ENCODE measurements at places on chromosomes 16 and 17.

DNA sequence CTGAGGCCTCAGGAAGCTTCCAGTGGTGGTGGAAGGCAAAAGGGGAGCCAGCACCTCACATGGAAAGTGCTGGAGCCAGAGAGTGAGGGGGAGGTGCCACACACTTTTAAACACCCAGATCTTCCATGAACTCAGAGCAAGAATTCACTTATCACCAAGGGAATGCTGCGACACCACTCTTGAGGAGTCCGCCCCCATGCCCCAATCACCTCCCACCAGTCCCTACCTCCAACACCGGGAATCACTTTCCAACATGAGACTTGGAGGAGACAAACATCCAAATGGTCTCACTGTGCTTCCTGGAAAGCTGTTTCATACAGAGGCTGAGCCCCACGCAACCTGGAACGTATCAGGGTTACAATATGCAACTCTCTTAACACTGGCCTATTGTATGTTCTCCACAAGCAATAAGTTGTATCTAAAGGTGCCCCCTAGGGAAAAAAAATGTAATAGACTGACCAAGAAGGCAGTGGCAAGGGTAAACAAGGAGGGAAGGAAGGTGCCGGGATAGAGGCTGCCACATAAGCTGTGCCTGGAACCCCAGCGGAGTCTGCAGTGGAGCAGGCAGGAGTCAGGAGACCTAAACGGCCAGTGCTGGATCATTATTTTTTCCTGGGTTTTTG, 106.7 kb upstream of the FOXF1 start:
- no peak for DNase-seq

DNA sequence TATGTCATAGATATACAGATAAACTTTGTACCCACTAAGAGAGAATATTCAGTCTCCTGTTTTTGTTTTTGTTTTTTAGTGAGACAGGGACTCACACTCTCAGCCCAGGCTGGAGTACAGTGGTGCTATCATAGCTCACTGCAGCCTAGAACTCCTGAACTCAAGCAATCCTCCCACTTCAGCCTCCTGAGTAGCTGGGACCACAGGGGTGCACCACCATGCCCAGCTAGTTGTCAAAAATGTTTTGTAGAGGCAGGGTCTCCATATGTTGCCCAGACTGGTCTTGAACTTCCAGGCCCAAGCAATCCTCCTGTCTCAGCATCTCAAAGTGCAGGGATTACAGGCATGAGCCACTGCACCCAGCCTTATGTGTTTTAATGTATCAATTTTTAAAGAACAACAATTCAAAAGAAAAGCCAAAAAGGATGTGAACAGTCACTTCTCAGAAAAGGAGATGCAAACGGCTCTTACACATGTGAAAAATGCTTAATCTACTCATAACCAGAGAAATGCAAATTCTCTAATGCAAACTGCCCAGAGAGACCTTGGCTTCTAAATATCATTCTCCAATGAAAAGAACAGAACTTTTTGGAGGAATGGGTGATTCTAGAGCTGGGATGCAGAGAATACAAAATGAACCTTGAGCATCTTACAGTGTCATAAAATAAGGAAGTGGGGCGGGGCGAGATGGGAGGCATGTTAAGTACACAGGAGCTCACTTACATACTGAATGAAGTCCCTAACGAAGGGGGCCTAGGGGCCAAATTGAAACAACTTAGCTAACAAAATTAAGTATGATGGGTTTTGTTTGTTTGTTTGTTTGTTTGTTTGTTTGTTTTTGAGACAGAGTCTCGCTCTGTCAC, 7.3 kb upstream of the CMTM3 start:
- DNase-seq = no peak

DNA sequence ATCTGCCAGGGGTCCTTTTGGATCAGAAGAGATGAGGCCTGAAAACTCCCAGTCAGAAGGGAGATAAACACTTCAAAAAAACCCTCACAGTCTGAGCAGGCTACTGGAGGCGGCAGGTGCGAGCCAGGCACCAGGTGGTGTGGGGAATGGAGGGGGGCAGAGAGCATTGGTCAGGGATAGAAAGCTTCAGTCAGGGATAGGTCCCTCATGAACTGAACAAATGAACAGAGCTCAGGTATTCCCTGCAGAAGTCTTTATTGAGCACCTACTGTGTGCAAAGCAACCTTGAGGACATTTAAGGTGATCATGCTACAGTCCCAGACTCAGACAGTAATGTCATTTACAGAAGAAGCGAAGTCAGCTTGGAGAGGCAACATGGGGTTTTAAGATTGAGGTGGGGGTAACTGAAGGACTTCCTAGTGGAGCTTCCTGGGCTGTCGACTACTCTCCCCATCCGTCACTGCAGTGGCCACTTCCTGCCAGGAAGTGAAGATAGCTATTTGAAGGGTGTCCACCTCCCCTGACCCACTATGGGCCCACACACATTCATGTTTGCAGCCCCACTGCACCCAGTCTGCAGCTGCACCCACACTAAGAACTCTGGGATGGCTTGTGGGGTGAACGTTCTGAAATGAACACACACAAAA, 3.2 kb downstream of the KIFC3 start:
- no peak for DNase-seq

GRCh38 chr16:23689442-23690187, 10.9 kb downstream of the PLK1 start:
- no peak for DNase-seq

GRCh38 chr16:13829697-13830299, 90.2 kb upstream of the ERCC4 start:
- DNase-seq = no peak

DNA sequence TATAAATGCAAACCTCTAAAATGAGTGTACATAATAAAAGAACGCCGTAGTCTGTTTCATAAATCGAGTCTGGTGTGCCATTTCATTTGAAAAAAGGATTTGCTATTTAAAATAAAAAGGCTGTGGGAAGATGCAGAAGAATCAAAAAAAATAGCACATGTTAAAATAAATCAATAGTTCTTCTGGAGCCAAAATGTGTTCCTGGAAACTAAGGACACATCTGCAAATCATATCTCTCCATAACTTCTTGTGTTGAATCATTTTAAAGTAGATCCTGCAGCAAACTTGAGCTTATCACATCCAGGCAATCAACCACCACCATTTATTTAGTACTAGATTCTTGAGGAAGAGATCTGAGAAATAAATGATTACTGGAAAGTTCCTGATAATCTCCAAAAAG, 29.0 kb downstream of the XPO6 start:
- DNase-seq = no peak

GRCh38 chr17:48555258-48556228, 10.6 kb upstream of the HOXB2 start:
- DNase-seq = no peak

- DNase-seq = peak; percentile 30
Measured at GRCh38 chr17:79942591-79943346, 92.9 kb downstream of the TBC1D16 start.

DNA sequence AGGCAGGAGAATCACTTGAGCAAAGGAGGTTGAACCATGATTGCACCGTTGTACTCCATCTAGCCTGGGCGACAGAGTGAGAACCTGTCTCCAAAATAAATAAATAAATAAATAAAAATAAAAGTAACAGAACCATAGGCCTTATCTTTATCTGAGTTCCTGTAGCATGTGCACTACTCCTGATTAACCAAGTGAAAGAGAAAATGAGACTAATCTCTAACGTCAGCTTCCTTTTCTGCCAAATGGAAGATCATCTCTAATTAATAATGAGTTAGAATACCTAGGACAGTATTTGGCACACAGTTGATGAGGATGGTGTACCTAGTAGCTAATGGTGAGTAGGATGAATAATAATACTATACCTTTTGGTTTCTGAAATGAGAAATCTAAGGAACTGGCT, 520.4 kb downstream of the WWOX start:
- DNase-seq = no peak

DNA sequence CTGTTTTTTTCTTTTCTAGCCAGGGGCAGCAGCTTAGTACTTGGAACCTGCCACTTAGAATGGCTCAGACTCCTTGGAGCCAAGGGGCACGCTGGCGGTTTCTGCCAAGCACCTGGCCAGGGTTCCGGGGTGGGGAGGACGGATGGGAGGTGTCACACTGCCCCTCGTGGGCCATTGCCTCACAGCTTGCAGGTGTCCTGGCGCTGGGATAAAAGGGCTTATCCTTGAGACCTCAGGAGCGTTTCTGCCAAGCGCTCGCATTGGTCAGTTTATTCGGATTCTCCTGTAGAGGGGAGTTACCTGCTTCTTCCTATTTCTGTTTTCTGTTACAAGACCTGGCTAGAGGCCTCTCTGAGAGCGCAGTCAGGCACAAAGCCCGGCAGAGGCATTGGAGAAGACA, 234.6 kb downstream of the MSI2 start:
- no peak for DNase-seq

DNA sequence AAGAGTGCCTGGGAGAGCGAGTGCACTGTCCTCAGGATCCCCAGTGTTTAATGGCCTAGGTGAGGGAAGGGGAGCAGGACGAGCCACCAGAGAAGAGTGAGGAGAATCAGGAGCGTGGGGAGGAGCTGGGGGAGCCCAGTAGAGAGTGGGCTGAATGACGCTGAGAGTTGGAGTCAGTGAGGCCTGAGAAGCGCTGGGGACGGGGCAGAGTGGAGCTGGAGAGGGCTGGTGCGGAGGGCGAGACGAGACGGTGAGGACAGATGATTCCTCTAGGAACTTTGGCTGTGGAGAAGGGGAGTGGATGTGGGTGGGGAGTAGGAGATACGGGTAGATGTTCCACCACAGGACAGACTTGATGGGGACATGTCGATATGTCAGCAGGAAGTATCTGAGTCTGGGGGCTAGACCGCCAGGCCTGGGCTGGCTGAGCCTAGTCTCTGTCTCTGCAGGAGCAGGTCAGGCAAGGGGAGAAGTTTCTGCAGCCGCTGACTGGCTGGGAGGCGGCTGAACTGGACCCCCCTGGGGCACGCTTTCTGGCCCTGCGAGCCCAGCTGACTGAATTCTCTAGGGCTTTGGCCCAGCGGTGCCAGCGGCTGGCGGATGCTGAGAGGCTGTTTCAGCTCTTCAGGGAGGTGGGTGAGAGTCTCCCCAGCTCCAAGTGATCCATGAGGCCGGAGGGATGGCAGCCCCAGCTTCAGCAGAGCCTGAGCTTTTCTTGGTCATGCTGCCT, 4.7 kb downstream of the PLEKHG4 start:
- no peak for DNase-seq

DNA sequence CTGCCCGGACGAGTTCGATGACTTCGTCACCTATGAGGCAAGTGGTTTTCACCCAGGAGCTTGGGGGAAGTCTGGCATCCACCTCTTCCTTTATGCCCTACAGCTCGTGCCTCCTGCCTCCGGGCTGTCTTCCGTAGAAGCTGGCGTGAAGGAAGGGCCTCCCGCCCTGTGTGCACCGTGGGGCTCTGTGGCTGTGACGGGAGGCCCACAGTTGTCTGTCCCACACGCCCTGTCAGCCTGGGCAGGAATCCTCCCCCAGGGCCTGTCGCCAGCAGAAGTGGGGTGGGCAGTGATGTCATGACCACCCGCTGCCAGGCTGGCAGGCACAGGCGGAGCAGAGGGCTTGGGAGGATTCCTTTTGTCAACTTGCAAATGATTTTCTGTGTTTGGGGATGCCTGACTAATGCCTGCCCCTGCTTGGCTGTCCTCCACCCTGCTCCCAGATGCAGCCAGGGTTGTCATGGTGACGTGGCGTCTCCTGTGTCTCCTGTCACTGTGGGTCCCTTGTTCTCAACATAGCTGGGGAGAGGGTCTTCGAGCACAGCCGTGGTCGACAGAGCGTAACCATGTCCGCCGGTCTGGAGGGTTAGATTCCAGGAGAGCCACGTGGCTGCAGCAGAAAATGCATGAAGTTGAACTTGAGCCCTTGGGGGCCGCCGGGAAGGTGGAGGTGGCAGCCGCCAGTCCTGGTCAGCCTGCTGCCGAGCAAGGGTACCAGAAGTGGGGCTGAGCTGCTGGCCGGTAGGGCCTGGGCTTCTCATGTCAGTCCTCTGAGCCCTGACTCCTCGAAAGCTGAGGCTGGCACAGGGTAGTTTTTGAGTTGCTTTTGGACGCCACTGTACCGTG, 46.1 kb downstream of the RAB11FIP3 start:
- peak; percentile 47 for DNase-seq

DNA sequence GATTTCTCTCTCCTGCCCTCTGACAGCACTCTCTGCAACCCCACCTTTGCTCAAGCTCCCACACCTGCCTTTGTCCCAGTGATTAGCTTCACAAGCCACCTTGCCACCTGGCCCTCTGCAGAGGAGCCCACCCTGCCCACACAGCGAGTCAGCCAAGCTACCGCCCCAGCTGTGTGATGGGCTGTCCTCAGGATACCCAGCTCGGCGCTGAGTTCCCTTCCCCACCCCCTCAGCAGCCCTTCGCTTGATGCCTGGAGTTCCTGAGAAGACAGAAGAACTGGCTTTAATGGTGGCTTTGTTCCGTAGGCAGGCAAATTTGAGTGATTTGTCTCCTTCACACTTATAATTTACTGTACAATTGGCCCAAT, 266.4 kb downstream of the CBLN1 start:
- no peak for DNase-seq

- no peak for DNase-seq
Measured at GRCh38 chr16:67137605-67138004, 13.2 kb downstream of the B3GNT9 start.

DNA sequence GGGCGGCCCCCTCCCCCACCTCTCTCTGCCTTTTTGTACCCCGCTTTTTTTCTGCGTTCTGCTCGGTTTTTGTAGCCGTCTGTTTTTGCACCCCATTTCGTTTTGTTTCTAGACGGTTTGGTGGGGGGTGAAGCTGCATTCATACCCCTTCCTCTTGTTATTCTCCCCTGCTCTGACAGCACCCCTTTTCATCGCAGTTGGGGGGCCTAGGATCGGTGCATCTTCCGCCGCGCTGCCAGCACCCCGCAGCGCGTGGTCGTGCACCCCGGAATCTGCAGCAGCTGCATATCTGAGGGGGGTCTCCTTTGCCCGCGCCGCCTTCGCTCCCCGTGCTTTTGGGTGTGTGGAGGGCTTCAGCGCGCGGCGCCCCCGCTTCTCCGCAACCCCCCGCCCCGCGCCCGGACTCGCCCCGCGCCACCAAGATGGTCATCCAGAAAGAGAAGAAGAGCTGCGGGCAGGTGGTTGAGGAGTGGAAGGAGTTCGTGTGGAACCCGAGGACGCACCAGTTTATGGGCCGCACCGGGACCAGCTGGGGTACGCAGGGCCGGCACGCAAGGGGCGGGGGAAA, 455 bp downstream of the ATP1B2 start:
- no peak for DNase-seq

DNA sequence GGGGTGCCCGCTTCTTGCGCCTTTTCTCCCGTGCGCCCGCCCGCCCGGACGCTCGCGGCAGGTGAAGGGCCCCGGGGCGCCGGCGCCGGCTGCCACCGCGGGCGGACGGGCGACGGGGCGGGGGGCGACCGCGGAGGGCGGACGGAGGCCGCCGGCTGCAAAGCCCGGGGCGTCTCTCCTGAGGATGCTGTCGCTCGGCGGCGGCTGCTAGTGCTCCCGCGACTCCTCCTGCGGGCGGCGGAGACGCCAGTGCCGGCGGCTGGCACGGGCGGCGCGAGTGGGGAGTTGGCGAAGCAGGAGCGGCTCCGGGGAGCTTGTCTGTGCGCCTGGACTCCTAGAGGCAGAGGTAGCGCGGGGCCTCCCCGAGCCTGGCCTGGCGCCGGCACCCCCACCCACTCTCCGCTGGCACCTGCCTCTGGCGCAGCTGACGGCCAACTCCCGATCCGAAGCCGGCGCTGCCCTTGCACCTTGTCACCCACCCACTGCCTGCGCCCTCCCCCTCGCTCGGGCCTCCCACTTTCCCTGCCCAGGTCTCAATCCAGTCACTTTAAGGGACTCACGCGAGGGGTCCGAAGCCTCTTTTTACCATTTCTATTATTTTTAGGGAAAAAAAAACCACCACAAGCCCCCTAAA, at the start of gene FAM20A:
Gene FAM20A (minus strand): TSS at position 437 of the 634 bp plus-strand sequence. CDS start 701 bp downstream, outside the sequence.
- peak; percentile 65 for DNase-seq

- DNase-seq = no peak
Measured at GRCh38 chr17:15346066-15346595, 4.7 kb upstream of the TEKT3 start.

Data from left cardiac atrium (tissue), 4 donors.